ENCODE measurements at places on chromosomes 5 and 9.

DNA sequence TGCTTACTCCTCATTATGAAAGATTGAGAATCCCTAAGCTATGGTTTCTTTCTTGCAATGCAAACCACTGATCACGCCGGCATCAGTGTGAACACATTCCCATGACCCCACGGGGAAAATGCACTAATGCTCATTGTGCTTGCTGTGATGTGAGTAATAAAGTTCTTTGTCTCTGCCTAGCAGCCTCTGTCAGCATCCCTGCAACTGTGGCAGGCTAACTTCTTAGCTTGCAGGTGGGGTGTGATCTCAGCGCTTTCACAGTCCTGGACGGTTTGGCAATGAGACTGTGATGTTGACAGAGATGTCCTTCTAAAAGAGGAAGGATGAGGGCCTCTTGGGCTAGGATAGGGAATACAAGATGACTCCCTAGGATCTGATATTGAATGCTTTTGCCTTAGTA, 1218.7 kb downstream of the EFNA5 start:
- DNase-seq: no peak

GRCh38 chr5:61245486-61245885, 83.2 kb upstream of the SMIM15 start:
- no peak for DNase-seq

DNA sequence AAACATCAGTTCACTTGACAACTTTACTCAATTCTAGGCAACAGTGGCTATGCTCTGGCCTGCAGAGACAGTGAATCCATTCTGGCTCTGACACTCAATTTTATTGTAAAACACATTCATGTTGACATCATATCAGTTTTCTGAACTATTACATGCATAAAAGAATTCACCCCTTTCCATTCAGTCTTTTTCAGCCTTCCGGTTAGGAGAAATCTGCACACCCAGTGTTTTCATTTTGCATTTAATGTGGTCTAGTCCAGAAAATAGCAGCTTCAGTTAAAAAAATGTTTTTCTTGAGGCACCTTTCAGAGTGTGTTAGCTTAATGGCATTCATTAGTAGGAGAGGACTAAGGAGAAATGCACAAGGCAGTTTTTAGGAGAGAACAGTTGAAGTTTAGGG, 95.1 kb downstream of the PBX3 start:
- DNase-seq: no peak

GRCh38 chr5:136907371-136907770, 542.0 kb upstream of the TRPC7 start:
- DNase-seq: no peak

DNA sequence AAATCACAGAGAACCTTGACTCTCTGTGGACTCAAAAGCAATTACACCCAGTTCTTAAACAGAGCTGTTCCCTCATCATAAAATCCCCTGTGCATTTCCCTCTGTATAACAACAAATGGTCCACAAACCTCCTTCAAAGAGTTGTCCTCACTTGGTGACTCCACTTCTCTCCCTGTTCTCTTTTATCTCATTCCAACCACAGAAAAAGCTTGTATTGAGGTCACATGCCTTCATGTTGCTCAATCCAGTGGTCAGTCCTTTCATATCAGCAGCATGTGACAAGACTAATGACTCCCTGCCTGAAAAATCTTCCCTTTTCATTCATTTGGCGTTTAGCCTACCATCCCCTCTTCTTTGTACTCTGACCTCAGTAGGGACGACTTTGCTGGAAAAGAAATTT, 158.0 kb downstream of the DEPDC1B start:
- DNase-seq: peak; percentile 28

GRCh38 chr5:62112689-62113228, 193.2 kb upstream of the KIF2A start:
- DNase-seq: no peak

GRCh38 chr9:31585158-31585557, 799.3 kb upstream of the ACO1 start:
- no peak for DNase-seq

GRCh38 chr5:177130211-177131018, 3.2 kb upstream of the NSD1 start:
- no peak for DNase-seq

DNA sequence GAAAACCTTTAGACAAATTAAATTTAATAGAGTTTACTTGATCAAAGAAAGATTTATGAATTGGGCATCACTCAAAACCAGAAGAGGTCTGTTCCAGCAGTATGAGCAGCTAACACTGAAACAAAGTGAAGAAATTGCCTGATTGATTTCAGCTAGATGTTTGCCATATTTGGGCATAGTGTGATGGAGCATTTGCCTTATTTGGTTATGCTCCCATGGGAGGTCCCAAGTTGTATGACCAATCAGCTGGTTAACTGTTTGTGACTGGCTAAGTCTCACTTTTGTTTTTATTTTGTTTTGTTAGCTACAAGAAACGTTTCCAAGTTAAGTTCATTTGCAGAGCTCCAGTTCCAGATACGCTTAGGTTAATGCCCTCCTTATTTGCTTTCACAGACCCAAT, 53.3 kb upstream of the LMNB1 start:
- no peak for DNase-seq

- DNase-seq: no peak
Observed at GRCh38 chr5:171954721-171955120, 51.7 kb downstream of the FBXW11 start.

DNA sequence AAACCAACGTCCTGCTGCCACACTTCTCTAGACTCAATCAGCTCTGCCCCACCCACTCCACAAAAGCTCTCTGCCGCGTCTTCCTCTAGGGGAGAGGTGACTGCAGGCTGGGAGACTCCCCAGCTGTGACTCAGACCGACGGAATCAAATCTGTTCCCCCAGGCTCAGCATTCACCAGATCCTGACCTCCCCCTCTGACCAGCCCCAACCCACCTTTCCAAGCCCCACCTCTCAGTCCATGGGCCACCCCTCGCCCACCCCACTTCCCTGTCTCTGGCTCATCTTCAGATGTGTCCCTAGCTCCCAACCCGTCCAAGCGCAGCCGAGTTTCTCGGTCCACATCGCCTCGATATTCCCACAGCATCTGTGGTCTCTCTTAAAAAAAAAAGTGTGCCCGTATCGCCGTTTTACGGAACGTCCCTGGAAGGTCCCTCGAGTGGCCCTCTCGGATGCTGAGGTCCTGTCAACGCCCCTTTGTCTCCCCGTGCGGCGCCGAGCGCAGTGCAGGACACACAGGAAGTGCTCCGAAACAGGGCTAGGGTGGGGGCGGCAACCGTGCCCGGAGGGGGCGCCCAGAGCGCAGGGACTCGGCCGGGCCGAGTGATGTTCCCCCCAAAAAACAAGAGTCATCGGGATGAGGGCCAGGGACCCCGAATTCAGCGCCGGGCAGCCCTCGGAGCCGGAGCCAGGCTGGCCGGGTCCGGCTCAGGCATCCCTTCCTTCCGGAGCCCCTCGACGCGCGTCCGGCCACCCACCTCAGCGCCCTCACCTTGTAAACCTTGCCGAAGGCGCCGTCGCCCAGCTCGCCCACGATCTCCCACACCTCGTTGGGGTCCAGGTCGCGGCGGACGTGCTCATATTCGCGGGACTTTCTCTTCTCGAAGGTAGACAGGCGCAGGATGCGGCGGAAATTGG, 649 bp downstream of the STK10 start:
- peak; percentile 82 for DNase-seq

GRCh38 chr5:54518146-54518817, 723 bp downstream of the SNX18 start:
- DNase-seq: peak; percentile 61

GRCh38 chr9:115601434-115601833, 483.5 kb upstream of the TNC start:
- DNase-seq: no peak

DNA sequence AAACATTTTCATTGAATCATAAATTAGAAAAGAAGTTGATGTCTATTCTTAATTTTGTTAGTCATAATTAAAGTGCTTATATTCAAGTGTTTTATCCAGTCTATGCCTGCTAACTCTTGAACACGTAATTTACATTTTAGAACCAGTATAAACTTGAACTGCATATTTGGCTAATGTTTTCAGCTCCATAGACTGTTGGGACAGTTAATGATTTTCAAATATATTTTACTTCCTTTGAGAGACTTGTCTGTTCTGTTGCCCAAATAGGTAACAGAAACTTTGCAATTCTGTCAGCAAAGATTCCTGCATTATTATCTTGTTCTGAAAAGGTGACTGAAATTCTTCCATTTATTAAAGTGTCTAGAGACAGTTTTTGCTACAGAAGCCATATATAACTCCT, 7.8 kb downstream of the ITGA2 start:
- DNase-seq: no peak

- no peak for DNase-seq
Observed at GRCh38 chr5:35345222-35345621, 114.9 kb upstream of the PRLR start.

DNA sequence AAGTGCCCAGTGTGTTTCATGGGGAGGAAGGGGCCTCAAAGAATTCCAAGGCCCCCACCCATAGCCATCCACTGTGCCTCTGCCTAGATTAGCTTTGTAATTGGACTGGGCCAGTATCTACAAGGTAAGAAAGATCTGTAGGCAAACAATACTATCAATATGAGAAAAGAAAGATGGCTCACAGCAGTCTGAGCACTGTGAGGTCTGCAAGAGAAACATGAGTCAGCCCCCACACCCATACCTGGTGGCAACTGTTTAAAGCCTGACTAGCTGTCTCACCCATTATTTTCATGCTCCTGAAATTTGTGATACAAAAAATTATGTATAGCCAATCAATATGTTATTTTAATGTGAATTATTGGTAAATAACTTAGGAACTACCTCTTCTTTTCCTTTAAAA, 10.0 kb upstream of the ZNF483 start:
- no peak for DNase-seq

GRCh38 chr9:20476912-20477521, 145.3 kb downstream of the MLLT3 start:
- DNase-seq: no peak

DNA sequence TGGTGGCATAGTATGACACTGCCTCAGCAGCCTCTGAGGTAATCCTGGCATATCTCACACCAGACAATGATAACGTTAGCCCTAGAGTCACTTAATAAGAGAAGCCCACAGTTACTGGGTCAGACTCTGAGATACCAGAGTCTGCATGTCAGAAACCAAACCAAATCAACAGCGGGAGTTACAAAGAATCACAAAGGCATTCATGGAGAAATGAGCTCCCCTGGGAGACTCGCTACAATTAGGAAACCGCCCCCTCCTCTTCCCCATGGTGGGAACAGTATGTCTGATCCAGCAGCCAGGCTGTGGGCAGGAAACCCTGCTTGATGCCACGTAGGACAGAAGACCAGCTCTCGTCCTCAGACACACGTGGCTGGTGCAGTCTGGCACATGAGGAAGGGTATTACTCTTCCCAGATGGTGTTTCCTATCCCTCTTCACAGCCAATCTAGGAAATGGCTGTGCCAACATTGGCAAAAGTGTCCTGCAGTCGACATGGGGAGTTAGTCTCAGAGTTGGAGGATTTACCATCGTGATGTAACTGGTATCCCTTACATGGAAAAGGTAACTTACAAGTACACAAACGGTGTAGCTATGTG, 485.4 kb downstream of the ZNF608 start:
- DNase-seq: no peak

DNA sequence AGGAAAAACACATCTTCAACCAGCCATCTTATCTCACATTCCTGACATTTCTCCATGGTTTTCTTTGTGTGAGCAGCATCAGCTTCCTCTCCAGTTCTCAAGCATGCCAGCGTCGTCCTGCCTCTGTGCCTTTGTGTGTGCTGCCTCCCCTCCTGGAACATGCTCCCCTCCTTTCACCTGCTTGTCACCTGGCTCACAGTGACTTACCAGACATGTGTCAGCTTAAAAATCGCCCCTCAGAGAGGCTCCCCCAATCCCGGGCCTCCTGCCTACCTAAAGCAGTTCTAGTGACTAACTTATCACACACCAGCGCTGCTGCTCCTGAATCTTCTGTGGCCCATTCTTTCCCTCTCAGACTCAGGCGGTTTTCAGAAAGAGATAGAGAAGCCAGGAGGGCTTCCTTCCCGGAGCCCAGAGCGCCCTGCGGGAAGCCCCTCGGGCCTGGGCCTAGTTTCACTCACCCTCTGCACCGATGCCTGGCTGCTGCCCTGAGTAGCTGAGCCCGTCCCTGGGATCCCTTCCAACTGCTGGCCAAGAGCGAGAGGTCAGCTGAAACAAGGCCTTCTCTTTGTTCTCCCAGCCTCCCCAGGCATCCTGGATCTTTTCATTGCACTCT, 51.1 kb upstream of the MVB12B start:
- DNase-seq: no peak

GRCh38 chr9:99197124-99197630, 24.6 kb downstream of the ALG2 start:
- no peak for DNase-seq

DNA sequence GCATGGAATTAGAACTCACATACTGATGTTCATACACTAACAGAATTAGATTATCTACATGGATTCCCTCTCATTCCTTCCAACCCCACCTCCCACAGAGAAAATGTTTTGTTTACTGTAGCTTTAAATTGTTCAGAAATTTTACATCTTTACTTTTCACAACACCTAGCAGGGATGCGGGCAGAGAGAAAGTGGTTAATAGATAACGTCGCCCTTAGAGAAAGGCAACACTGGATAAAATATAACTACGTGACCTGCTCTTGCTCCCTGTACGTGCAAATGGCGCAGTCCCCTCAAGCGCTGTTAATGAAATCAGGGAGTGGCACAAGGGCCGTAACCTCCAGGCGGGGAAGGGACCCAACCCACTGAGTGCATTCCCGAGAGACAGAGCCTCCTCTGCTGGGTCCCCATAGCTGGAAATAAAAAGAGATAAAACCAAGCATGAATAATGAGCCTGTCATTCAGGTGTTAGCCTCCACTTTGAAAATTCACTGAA, 125.3 kb upstream of the DAPK1 start:
- DNase-seq: no peak

DNA sequence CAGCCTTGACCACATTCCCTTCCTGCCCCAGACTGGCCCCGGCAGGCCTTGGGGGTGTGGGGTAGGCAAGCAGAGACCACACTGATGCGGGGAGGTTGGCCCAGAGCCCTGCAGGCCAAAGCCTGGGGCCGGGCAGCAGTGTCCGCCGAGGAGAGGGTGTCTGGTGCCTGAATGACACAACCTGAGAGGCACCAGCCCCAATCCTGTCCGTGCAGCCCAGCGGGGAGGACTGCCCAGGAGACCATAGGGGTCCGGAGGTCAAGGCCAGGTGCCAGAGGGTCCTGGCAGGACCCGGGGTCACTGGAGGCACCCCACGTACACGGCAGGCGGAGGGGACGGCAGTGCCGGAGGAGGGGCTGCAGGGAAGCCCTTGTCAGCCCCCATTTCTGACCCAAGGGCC, 5.6 kb upstream of the PTGDS start:
- no peak for DNase-seq

GRCh38 chr9:128702949-128703615, 779 bp downstream of the PKN3 start:
- DNase-seq: no peak

All from hepatic stellate cell (primary cell).